ENCODE measurements at places on chromosomes 12 and 14.

DNA sequence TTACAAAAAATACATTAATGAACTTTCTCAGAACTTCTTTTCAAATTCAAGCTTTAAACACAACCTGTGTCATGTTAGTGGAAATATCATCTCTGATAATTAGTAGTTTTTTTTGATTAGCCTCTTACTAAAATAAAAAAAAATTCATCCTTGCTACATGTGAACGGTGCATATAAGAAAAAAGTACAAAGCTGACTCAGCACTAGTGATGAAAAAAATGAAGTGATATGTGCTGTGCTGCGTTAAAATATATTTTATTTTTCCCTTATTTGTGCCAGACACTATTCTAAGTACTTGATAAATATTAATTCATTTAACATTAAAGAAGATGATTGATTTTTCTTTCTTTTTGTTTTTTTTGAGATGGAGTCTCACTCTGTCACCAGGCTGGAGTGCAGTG lies 7.5 kb downstream of the IKBIP start:
- DNase-seq: no peak

GRCh38 chr14:65287264-65288131 lies 125.0 kb upstream of the FUT8 start:
- peak; percentile 60 for DNase-seq

DNA sequence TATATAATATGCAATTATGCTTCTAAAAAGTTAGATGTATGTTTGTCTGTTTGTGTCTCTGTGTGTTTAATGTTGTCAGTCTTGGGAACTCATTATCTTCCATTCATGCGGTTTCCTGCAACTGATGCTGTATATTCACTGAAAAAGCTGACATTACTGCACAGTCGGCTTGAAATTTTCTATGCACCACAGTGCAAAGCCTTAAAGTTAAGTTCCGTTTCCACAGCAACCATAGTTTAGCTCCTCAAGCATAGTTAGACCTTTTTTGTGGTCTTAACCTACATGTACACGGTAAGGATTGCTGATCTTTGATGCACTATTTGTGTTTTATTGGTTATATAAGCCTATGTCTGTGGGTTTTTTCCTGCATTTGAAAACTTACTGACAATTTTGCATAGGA lies 309.4 kb downstream of the KCNC2 start:
- DNase-seq: no peak

- DNase-seq: no peak
Observed at GRCh38 chr14:105605464-105606304, 79.3 kb downstream of the TMEM121 start.

GRCh38 chr12:115394496-115395220 lies 710.7 kb upstream of the TBX3 start:
- no peak for DNase-seq

DNA sequence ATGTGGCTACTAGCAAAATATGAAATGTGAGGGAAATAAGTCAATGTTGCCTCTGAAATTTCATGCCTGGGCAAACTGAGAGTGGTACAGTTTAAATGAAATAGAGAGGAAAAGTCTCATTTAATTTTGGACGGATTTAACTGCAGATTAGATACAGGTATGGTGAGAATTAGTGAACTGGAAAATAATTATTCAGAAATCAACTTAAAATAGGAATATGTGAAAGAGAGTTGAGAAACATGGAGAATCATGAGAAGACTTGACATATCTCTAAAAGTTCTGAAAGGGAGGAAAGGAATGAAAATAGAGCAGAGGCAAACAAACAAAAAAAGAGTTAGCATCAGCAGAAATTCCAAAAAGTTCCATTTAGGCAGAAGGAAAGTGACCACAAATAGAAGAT lies 33.5 kb upstream of the BMAL2 start:
- no peak for DNase-seq

DNA sequence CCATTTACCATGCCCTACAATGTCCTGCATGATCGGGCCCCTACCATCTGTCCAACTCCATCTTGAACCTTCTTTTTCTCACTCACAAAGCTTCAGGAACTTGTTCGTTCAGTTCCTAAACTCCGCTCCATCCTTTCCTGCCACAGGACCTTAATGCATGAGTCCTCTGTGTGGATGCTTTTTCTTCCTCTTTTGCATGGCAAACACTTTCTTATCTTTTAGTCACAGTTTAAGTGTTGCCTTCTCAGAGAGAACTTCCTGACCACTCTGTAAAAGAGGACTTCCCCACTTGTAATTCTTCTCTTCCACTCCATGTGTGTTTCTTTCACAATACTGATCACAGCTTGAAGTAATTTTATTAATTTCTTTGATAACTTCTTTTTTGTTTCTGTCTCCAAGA lies 54.4 kb upstream of the ETV6 start:
- peak; percentile 41 for DNase-seq

Measured in suppressor macrophage (primary cell).